GM23248 (cell line): ENCODE measurements at places on chromosomes 1 and 21.

DNA sequence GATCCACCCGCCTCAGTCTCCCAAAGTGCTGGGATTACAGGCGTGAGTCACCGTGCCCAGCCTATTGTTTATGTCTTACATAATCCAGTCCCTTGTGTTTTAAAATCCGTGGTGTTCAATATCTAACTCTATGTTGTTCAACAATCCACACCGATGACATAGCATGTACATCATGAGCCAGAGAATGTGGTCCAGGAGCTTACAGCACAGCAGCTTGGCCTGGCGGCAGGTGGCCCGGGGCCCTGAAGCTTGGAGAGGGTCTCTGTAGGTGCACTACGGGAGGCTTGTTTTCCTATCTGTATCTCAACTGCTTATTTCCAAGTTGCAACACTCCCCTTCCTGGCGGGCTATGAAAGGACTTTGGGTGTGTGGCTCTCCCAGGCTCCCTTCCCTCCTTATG lies 138.4 kb downstream of the ADSS2 start:
- peak; percentile 21 for DNase-seq

- no peak for DNase-seq
Observed at GRCh38 chr21:43872531-43873197, 7.6 kb downstream of the AGPAT3 start.

DNA sequence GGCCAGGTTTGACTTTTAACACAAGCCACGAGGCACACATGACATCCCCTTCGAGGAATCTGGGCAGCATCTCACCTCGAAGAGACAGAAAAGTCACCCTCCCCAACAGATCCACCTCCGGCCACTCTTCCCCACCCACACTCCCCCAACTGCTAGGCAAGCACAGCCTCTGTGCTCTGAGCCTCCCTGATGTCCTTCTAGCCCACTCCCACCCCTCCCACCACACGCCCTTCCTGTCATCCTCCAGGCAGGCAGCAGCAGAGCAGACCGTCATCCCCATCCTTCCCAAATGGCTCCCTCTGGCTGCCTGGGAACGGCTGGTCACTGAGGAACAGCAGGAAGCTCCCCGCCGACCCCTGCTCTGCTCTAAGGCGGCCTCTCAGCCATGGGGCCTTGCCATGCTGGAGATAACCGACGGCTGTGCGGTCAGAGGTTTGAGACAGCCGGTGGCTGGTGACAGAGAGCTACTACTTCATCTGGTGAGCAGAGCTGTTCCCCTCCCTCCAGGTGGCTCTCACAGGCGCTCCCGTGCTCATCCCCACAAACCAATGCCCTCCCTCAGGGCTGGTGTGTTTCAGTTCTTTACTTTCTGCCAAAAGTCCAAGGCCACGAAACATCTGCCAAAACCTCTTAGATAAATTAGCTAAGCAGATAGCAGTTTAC lies 25.6 kb downstream of the NPHP4 start:
- DNase-seq = no peak

DNA sequence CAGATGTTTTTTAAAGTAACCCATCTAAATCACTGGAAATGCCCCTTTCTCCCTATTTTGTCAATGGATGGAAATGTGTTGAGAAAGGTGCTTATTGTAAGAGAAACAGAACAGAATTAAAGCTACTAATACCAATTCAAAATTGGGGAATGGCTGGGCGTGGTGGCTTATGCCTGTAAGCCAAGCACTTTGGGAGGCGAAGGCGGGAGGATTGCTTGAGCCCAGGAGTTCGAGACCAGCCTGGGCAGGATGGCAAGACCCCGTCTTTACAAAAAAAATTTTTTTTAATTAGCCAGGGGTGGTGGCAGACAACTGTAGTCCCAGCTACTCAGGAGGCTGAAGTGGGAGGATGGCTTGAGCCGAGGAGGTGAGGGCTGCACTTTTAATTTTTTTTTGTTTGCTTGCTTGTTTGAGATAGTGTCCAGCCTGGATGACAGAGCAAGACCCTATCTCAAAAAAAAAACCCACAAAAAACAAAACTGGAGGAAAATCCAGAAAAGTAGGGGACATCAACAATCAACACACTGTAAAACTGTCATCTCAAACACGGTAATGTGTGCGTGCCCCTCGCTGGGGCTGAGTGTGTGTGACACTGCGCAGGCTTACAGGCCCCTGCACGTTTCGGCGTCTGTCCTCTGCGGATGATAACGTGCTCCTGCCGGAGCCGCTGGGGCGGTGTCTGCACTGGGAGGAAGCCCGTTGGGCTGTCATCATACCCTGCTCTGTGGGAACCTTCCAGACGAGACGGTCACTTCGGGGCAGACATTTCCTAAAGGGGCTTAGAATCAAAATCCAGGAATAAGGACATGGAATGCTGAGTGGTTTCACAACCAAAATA lies 11.6 kb upstream of the POFUT2 start:
- DNase-seq = no peak

DNA sequence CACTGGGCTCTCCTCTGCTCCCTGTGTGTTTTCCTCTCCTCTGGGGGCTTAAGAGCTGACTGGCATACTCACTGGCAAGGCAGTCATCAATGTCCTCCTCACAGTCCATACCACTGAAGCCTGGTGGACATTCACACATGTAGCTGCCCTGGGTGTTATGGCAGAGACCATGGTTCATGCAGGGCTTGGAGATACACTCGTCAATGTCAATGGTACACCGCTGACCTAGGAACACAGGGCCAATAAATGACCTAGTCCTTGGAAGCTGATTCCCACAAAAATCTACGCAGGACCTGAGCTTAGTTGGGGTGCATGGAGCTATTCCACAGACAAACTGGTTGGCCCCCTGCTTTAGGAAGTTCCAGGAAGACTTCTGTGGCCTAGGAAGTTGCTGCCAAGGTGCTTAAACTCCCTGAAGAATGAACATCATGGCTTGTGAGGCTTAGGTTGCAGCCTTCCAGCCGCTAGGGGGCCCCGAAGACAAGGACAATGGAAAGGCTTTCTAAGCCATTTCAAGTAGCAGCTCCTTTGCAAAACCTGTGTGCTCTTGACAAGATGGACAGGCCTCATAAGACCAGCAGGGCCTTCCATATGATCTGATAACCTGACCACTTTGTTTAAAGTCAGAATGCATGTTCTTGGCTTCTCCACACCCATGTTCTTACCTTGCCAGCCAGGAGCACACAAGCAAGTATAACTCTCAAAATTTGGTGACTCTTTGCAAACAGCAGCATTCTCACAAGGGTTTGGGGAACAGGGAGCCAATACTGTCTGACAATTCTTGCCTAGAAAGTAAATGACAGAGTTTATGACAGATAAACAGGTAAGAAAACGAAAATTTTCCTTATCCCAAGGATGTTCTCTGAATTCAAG lies 52.3 kb upstream of the ADAM30 start:
- peak; percentile 87 for DNase-seq
